ENCODE measurements at places on chromosomes 2 and 18.

DNA sequence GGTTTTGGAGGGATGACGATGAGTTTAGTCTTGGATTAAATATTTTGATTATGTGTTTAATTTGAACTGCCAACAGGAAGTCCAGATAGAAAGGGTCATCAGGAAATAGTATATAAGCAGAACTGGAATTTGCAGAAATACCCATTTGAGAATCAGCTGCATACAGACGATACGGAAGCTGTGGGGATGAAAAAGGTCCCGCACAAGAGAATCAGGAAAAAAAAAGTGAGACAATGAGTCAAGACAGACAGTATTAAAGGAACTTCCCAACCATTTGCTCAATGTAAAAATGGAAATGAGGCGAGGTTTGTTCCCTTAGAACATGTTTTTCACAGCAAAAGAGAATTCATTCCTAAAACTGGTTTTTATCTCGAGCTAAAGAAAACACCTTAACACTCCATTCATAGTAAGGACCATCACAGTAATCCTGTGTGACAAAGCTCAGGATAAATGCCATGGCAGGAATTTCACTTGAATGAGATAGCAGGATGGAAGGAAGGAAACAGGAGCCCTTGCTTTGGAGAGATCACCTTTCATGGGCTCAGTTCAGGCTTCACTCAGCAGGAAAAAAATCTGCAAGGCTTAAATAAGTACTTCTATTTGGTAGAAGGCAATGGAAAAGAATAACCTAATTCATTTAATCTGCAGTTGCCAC, 29.3 kb downstream of the BCL2 start:
- no peak for DNase-seq

GRCh38 chr2:100291152-100291970, 30.9 kb downstream of the LONRF2 start:
- DNase-seq, result peak; percentile 38

GRCh38 chr2:46335391-46336282, 38.4 kb downstream of the EPAS1 start:
- DNase-seq, result peak; percentile 80

DNA sequence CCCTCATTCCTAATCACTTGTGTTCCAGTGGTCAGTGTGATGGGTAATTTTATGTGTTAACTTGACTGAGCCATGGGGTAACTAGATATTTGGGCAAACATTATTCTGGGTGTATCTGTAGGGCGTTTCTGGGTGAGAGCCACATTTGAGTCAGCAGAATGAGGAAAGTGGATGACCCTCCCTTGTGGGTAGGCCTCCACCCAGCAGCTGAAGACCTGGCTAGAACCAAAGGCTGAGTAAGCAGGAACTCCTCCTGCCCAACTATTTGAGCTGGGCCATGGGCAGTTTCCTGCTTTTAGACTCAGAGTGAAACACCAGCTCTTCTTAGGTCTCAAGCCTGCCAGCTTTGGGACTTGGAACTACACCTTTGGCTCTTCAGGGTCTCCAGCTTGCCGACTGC, 141.8 kb downstream of the ACKR3 start:
- peak; percentile 78 for DNase-seq

DNA sequence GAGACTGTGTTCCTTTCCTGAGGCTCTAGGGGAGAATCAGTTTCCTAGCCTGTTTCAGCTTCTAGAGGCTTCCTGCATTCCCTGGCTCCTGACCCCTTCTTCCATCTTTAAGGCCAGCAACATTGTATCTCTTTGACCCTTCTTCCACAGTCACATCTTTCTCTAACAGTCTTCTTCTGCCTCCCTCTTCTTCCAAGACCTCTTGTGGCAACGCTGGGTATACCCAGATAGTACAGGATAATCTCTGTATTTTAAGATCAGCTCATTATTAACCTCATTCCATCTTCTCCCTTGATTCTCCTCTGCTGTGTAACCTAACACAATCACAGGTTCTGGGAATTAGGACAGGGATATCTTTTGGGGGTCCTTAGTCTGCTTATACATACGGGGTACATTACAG, 8.9 kb upstream of the MYL12A start:
- no peak for DNase-seq

GRCh38 chr2:19731037-19731436, 170.7 kb downstream of the TTC32 start:
- DNase-seq, result no peak

DNA sequence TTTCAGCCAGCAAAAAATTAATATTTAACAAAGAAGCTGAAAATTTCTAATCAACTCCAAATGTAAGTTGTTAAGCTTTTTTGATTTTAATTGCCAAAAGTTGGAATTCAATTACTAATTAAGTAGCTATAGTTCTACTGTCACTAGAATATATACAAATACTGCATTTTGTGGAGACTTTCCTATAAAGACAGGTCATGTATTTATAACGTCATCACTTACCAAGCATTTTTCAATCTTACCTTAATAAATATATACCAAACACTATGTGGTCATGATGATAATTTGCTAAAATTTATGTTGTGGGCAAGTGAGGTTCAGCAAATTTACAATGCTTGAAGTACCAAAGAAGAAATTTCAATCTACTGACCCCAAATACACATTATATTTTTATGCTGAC, 24.2 kb upstream of the TMEFF2 start:
- no peak for DNase-seq

GRCh38 chr18:61579581-61579980, 246.4 kb downstream of the CDH20 start:
- DNase-seq, result no peak

GRCh38 chr2:233972941-233973575, 55.9 kb downstream of the TRPM8 start:
- no peak for DNase-seq

- DNase-seq, result no peak
Measured at GRCh38 chr2:64296140-64296480, 151.9 kb upstream of the PELI1 start.

GRCh38 chr2:127080938-127081755, 25.8 kb downstream of the BIN1 start:
- no peak for DNase-seq

DNA sequence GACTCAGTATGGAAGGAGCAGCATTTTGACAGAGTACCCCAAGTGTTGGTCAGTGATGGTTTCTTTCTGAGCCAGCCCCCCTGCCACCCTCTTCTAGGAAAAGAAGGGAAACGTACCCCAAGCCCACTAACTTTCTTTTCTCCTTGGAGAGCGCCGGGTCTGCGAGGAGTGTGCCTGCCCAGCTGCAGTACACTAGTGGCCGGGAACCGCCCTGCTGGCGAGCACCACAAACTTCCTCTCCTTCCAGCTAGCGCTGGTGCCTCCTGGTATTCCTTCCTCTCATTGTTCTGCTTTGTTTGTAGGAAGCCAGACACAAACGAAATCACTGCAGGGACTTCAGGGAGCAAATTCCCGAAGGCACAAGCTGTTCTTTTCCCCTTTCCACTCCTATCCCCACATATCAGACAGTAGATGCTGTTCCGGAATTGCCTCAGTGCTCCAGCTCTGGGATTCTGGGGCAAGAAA, 1.8 kb downstream of the CCDC85A start:
- DNase-seq, result no peak

GRCh38 chr2:60973705-60974104, 43.8 kb upstream of the PEX13 start:
- DNase-seq, result no peak

GRCh38 chr2:151347906-151348305, 9.5 kb upstream of the TNFAIP6 start:
- DNase-seq, result no peak

GRCh38 chr2:219362524-219363164, 25.1 kb downstream of the DNPEP start:
- peak; percentile 97 for DNase-seq

DNA sequence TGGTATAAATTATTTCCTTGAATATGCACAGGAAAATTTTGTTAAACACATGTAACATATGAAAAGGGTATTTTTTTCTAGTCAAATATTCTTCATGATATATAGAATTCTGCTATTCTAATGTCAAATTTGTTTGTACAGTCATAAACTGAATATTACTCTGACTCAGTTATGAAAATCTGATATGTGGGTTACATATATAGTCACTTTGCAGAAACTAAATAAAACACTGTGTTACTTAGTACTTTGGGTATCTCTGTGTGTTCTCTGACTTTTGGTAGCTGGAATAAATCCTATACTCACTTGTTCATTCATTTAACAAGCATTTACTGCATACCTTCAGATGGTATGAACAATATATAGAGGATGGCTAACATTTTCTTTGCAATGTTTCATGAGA, 159.4 kb downstream of the TTC27 start:
- no peak for DNase-seq

- DNase-seq, result peak; percentile 35
Measured at GRCh38 chr2:241833101-241833663, 24.2 kb downstream of the NEU4 start.

All from stromal cell of bone marrow (primary cell).